ENCODE measurements at places on chromosomes 6 and 20. TPM values are rescaled to one million over a fixed set of nuclear protein-coding genes. Genes with fewer than 3 reads are reported as not detected.

KCNQ5 gene
- not detected for polyA plus RNA-seq

RSPH3 gene
- 2.5 TPM for polyA plus RNA-seq

TMEM217 gene
- polyA plus RNA-seq = 0.29 TPM

CTCFL gene
- polyA plus RNA-seq = not detected

OR12D3 gene
- polyA plus RNA-seq = not detected

SLC16A10 gene
- polyA plus RNA-seq = 0.05 TPM

CLVS2 gene
- polyA plus RNA-seq = not detected

KCNB1 gene
- not detected for polyA plus RNA-seq

CDH4 gene
- not detected for polyA plus RNA-seq

C6orf58 gene
- not detected for polyA plus RNA-seq

KCNK16 gene
- polyA plus RNA-seq = not detected

RUNX2 gene
- 3.9 TPM for polyA plus RNA-seq

MYH7B gene
- 1.0 TPM for polyA plus RNA-seq

PRPH2 gene
- polyA plus RNA-seq = not detected

PPP1R3G gene
- 0.09 TPM for polyA plus RNA-seq
